ENCODE measurements at places on chromosomes 2 and 18.
A peak's percentile ranks its signal among the peaks of the same experiment; 100 is the strongest.

- no peak for DNase-seq
Measured at GRCh38 chr2:231589656-231590055, 3.0 kb upstream of the TEX44 start.

DNA sequence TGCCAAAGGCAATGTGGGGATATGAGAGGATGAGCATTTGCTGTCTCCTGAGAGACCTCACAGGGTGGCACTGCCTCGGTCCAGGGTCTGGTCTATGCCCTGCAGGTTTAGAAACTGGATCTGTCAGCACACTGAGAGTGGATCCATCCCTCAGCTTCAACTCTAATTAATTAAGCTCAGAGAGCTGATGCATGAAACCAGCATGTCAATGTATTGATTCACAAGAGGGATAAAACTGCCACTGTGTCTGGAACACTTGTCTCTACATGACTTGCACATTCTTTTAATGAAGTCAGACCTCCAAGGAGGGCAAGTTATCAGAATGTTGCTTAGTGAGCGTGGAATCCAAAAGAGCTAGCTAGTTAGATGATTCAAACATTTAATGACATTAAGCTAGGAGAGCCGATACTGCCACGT lies 22.5 kb upstream of the POLE4 start:
- DNase-seq: no peak

GRCh38 chr2:207078186-207078798 lies 87.5 kb downstream of the KLF7 start:
- DNase-seq: no peak

DNA sequence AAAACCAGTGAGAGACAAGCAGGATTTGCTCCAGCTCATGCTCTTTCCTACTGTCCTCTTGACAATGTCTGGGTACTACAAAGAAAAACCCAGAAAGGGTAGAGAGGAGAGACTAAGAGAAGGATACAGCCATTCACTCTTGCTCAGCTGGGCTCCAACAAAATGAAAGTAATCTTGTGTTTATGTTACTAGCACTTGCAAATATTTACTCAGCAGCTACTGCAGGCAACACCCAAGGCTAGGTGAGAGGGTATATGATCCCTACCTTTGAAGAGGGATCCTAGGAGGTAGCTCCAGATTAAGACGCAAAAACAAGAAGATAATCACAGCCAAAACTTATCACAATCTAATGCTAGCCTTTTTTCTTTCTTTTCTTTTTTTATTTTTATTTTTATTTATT lies 329.6 kb upstream of the ACVR2A start:
- DNase-seq: no peak

- no peak for DNase-seq
Measured at GRCh38 chr2:70906439-70907005, 29.2 kb upstream of the ATP6V1B1 start.

DNA sequence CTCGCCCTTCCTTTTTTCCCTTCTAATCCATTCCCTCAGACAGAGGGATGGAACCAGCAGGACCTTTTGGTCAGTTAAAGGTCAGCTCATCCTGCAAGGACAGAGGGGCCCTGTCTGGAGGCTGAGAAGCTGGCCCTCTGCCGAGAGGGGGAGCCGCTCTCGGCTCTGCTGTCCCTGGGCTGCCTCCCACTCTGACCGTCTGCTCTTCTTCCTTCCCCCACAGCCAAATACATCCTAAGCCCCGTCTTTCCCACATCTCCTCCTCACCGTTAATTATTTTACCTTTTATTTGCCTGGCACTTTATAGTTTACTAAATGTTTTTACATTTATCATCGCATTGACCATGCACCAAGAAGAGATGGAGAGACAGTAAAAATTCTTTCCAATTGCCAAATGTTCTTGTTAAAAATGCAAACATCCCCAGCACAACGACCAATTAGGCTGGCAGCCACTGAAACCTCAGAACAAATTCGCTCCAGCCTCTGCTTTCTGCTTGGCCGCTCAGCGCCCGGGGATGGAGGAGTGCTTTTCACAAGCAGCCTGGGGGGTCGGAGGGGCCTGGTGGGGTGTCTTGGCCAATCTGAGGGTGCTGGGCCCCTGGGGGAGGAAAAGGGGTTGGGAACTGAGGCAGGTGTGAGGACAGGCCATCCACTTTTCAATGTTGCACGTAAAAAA lies 123.7 kb downstream of the TNS1 start:
- DNase-seq: no peak

GRCh38 chr2:42974169-42974720 lies 181.9 kb upstream of the HAAO start:
- no peak for DNase-seq

DNA sequence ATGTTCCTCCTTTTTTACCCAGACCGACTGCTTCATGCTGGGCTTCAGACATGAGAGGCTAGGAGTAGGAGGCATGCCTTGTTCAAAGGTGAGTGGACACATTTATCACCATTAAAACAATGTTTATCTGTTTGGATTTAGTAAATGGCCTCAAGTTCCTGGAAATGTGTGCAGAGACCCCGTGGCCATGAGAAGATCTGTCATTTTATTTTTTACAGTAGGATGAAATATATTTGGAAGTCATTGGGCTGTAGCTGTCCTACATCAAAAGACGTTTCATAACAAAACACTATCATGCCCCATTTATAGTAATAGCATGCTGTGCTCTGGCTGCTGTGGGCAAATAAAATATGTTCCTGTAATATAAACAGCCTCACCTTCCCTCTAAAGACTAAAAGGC lies 403.9 kb upstream of the TNP1 start:
- DNase-seq: no peak

GRCh38 chr2:217934321-217935131 lies 68.3 kb downstream of the TNS1 start:
- DNase-seq: peak; percentile 77

DNA sequence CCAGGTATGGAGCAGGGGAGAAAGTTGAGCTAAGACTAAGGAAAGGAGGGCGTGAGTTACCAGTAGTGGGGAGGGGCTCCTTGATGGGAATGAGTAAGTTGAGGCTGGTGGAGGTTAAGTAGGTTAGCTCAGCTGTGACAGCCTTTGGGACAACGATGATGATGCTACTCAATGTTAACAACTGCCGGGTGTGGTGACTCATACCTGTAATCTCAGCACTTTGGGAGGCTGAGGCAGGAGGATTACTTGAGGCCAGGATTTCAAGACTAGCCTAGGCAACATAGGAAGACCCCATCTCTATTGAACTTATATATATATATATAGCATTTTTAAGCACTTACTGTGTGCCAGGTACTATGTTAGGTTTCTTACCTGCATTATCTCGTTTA lies 48.4 kb downstream of the HK2 start:
- no peak for DNase-seq

DNA sequence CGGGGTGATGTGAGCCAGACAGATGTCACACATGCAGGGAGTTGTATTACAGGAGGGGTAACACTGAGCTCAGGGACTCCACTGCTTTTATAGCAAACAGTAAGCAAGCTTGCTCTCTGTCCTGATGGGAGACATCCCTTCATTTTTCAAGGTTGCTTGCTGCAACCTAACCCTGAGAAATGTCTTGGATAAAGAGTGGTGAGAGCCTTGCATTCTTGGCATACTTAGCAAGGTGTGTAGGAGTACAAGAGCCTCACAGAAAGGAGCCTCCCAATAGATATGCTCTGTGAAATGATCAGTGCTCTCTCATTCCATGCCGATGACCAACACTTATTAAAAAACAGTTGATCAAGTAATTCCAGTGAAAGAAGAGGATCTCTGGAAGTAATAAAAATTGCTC lies 8.1 kb downstream of the PFN4 start:
- DNase-seq: no peak

- no peak for DNase-seq
Measured at GRCh38 chr2:86781363-86781762, 9.3 kb downstream of the CD8A start.

DNA sequence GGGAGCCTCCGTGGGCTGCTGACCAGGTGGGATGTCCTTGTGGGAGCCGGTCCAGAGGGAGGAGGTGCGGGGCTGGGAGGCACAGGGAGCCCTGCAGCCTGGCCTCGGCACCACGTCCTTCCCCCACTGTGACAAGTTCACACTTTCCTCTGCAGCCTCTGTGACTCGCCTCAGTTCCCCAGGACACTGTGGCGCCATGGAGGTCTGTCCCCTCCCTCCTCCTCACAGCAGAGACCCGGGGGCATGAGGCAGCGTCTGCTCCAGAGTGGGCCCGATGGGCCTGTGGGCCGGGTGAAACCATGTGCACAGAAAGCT lies 27.3 kb upstream of the KCNG2 start:
- no peak for DNase-seq

DNA sequence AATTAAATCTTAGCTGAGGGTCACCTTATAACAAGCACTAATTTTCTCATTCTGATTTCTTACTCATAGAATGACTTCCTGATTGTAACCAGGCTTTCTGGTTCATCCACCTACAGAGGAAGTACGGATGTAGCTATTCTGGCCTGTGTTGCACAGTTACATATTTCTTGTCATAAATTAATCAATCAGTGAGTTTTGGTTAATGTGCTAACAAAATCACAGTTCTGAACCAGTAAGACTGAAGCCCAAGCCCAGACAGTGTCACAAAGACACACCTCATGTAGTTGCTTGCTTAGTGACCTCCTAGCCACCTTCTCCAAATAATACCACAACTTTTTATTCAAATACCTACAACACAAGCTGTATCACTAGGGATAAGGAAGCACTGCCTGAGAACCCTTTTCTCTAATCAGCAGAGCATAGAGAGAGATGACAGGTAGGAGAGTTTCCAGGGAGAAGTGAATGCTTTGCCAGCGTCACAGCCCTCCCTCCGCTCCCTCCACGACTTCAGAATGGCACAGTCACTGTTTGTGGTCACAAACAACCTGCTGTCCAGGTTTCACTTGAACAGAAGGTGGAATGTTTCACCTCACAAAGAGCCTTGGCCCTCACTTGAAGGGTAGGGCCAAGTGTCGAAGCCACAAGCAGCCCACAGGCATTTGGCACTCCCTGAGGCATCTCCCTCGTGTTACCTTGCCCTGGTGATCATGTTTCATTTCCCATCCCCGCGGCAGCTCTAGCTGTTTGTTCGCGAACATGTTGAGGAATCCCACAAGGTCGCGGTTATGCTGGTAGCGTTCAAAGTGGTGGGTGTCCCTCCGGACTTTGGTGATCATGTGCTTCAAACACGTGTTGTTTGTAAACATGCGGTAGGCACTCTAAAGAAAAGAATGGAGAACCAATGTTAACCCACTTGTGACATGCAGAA lies 120.8 kb upstream of the STK17B start:
- DNase-seq: peak; percentile 87

GRCh38 chr18:6649421-6650126 lies 79.9 kb upstream of the ARHGAP28 start:
- no peak for DNase-seq

- DNase-seq: peak; percentile 24
Measured at GRCh38 chr2:196987298-196987648, 60.8 kb upstream of the PGAP1 start.

GRCh38 chr2:25305775-25306174 lies 36.0 kb downstream of the DNMT3A start:
- no peak for DNase-seq

DNA sequence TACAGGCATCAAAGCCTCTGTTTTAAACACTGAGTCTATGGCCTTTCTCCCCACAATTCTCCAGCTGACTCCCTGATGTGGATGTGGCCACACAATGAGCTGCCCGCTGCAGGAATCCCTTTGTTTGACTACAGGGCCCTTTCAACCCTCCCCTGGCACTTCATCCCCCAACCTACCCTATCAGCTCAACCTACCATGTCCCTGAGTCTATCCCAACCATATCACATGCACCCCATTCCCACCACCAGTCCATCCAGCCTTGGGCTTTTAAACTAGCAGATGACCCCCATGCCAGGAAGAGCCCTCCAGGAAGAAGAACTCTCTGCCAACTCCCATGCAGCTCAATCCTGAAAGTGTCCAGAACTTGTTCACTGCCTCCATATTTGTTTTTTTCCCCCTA lies 46.9 kb upstream of the TEX51 start:
- DNase-seq: no peak

DNA sequence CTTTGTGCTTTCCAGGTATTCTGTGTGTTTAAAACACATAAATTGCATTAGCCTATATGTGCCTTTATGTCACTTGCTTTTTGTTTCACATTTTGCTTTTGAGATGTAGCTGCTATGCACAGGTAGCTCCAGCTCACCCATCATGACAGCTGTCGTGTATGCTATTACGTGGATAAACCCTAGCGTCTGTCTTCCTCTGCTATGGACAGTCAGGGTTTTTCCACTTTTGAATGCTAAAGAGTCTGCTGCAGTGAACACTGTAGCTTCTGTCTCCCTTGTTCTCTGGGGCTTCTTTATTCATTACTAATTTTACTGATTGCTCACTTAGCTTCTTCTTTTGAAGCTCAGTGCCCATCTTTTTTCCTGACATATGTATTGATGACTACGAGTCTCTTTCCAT lies 24.7 kb upstream of the MBP start:
- no peak for DNase-seq

DNA sequence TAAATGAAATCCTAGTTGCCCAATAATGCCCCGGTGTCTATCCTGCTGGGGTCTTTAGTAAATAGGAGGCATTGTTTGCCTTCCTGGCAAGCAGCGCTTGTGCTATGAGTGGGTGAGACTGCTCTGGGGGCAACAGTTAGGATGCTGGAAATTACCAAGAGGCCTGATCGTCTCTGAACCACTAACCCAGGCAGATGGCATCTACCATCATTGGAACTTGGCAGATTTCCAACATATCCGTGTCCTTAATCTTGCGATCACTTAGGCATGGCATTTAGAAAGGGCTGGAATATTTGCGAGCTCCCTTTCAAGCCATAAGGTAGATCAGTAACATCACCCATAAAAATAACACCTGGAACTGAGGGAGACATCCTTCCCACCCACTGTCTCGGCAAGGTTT lies 18.8 kb upstream of the SH3RF3 start:
- no peak for DNase-seq

- peak; percentile 85 for DNase-seq
Measured at GRCh38 chr2:222982010-222982908, 69.7 kb upstream of the KCNE4 start.

- DNase-seq: peak; percentile 59
Measured at GRCh38 chr2:11681722-11682589, 12.0 kb upstream of the NTSR2 start.

- DNase-seq: no peak
Measured at GRCh38 chr2:174972924-174973323, 32.3 kb downstream of the CHN1 start.

DNA sequence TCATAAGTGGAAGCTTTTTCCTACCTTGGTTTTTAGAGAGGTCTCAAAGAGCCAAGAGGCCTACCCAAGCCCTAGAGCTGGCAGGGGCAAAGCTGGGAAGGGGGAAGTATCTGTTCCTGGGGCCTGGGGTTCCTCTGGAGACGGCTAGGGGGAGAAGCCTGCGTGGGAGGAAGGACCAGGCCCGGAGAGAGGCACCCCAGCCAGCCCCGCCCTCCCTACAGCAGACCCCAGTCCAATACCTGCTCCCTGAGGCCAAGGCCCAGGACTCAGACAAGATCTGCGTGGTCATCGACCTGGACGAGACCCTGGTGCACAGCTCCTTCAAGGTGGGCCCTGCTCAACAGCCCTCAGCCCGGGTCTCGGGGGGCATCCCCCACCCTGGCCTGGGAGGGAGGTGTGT lies 2.2 kb downstream of the CTDSP1 start:
- DNase-seq: no peak

DNA sequence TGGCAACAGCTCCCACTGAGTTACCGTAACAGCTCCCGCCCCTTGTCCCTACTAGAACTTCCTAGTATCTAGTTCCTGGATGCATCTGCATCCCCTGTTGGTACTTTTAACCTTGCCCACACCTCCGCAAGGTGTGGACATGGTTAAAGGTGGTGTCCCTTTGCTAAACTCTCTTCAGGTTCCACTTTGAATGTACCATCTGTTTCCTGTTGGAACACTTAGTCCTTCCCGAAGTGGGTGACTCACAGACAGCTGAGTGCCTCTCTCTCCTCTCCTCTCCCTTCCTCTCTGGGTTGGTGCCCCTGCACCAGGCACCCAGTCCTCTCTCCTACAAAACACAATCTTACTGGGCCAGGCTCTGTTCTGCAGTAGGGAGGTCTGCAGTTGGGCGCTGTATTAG lies 19.6 kb upstream of the REL start:
- peak; percentile 33 for DNase-seq
